ENCODE measurements at places on chromosomes 6 and 20. TPM values are rescaled to one million over a fixed set of nuclear protein-coding genes. Genes with fewer than 3 reads are reported as not detected.

GOPC gene
- total RNA-seq = 20.1 TPM

ADGRF4 gene
- not detected for total RNA-seq

FAM83C gene
- total RNA-seq = not detected

GRM4 gene
- total RNA-seq = 0.07 TPM

ATP6V1G2 gene
- total RNA-seq = 4.1 TPM

SAMD10 gene
- total RNA-seq = 77.0 TPM

CTAGE9 gene
- total RNA-seq = not detected

JPH2 gene
- 0.46 TPM for total RNA-seq

MYCT1 gene
- not detected for total RNA-seq

ECT2L gene
- not detected for total RNA-seq

WFDC12 gene
- not detected for total RNA-seq

RTF2 gene
- total RNA-seq = 82.7 TPM

CRISP3 gene
- not detected for total RNA-seq

PLTP gene
- 8.9 TPM for total RNA-seq

MDC1 gene
- total RNA-seq = 127 TPM

Data from activated T-cell treated with anti-CD3 and anti-CD28 coated beads, Interleukin-2, amount 50 U/mL, for 72 hours (primary cell).